ENCODE measurements at places on chromosomes 6 and 20.

- DNase-seq: no peak
These were observed 39.7 kb downstream of the BTBD9 start for GRCh38 chr6:38599966-38600550.

GRCh38 chr6:78438135-78438534 is 429.2 kb upstream of the IRAK1BP1 start:
- no peak for DNase-seq

DNA sequence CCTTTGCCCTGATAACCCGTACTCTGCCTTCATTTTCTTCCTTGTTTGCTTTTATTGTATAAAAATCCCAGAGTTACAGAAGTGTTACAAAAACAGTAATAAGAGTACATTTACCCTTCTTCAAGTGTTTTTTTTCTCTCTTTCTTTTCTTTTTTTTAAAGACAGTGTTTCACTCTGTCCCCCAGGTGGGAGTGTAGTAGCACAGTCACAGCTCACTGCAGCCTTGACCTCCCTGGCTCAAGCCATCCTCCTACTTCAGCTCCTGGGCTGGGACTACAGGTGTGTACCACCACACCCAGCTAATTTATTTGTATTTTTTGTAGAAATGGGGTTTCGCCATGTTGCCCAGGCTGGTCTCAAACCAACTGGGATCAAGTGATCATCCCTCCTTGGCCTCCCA is 402.7 kb downstream of the CDKAL1 start:
- no peak for DNase-seq

GRCh38 chr6:34196116-34196832 is 40.4 kb upstream of the HMGA1 start:
- peak; percentile 51 for DNase-seq

GRCh38 chr6:100144991-100145390 is 151.0 kb upstream of the MCHR2 start:
- no peak for DNase-seq

DNA sequence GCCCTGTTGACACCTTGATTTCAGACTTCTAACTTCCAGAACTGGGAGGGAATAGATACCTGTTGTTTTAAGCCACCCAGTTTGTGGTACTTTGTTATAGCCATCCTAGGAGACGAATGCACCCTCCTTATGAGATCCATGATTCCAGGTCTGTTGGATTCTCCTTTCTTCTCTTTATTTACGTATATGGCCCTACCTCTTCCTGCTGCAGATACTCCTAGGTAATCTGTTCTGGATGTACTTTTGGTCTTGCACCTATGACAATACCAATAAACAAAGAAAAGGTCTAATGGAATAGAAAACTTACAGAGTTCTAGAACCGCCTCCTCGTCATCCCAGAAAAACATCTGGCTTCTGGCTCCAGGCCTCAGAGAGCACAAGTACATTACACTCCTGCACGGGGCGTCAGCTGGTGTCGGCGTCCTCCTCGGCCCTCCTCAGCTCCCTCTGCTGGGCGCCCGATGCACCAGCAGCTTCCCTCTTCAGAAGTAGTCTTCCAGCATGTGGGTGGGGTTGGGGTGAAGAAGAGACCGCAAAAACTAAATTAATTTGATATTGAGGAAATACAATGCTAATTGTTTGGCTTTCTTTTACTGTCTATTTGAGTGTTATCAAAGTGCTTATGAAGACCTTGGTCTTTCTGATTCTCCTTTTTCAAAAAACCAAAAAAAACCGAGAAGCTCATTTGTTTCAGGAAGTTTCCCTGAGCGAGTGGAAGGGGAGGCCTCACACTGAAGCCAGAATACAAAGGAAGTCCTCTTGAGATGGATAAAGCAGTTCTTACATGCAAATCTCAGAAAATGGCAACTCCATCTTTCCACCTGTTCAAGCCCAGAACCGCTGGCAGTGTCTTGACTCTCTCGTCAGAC is 9.7 kb upstream of the ATXN1 start:
- DNase-seq: peak; percentile 79

- DNase-seq: peak; percentile 55
These were observed 41.5 kb upstream of the KCNQ5 start for GRCh38 chr6:72580281-72580940.

- DNase-seq: no peak
These were observed 45.8 kb upstream of the SYNDIG1 start for GRCh38 chr20:24423390-24424313.
